ENCODE measurements at places on chromosomes 3 and 15. TPM values are rescaled to one million over a fixed set of nuclear protein-coding genes. Genes with fewer than 3 reads are reported as not detected.

Gene ST8SIA2
- polyA plus RNA-seq = 0.05 TPM

Gene ALPK3
- 0.16 TPM for polyA plus RNA-seq

Gene CEP97
- 1.3 TPM for polyA plus RNA-seq

Gene GOLGA6D
- polyA plus RNA-seq = 0.02 TPM

Gene TRH
- polyA plus RNA-seq = not detected

Gene ARHGAP11A
- polyA plus RNA-seq = 4.8 TPM

Gene CASR
- polyA plus RNA-seq = not detected

DNA sequence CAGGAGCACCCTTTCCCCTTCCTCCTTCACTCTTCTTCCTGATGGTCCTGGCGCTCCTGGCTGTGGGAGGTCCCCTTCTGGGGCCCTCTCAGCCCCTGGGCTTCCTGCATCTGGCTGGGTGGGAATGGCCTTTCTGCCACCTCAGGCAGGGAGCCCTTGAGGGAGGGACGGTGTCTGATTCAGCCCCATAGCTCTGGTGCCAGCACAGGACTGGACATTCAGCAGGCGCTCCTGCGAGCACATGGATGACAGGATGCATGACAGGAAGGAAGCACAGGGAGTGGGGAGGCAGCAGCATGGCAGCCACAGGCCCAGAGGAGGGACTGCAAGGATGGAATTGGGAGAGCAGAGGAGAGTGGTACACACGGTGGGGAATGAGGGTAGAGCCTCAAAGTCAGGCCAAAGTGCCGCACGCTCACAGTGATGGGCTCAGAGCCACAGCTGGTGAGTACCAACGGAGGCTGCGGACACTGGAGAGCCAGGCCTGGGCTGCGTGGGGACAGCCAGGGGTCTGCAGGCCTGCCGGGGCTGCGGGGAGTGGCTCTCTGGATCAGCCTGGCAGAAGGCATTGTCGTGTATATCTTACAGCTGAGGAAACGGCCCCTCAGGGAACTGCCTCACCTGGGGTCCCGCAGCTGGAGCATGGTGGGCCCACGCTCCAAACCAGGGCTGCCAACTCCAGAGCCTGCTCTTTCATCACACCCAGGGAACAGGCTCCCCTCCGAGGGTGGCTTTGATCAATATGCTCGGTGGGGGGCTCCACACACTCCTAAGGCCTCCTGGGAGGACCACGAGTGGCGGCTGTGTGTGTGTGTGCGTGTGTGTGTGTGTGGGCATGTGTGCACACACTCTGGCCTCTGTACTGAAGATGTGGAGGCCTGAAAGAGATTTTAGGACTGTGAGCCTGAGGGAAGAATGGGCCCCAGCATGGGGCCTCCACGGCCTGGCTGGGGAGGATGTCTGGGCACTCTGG lies 51.4 kb upstream of the CTSH start:
- DNase-seq = peak; percentile 56
- H3K4me3 ChIP-seq = no peak overlapping the region
- no peaks in the 10 kb centered on the region for H3K27me3 ChIP-seq
- no peak overlapping the region for H3K27ac ChIP-seq
- H3K4me1 ChIP-seq = peaks cover 24% of the 10 kb centered on the region

DNA sequence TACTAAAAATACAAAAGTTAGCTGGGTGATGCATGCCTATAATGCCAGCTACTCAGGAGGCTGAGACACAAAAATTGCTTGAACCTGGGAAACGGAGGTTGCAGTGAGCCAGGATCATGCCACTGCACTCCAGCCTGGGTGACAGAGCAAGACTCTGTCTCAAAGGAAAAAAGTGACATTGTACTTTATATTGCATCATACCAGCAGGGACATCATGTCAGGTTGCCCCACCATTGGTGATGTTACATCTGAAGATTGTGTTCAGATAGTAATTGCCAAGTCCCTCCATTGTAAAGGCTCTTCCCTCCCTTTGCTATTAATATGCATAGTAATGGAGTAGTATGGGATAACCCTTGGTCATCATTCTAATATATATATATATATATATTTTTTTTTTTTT lies 44.8 kb downstream of the FOXL2 start:
- H3K4me3 ChIP-seq = no peak overlapping the region
- H3K36me3 ChIP-seq = no peaks in the 10 kb centered on the region
- no peak overlapping the region for H3K27ac ChIP-seq
- H3K27me3 ChIP-seq = no peaks in the 10 kb centered on the region

DNA sequence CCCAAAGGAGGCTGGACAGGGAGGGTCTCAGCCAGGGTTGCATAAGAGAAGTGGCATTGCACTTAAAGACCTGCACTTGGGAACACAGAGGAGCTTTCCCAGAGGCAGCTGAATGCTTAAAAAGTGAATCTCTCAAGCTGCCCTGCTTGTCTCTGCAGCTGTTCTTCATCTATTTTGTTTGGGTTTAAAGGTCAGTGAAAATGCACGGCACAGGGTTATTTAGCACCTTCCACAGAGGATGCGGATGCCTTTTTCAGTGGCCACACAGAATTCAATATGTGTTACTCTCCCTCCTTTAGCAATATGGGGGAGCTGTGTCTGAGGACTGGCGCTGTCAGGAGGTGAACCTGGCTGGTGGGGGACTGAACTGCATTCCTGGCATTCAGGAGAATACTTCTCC lies 22.7 kb upstream of the CTNNB1 start:
- H3K4me1 ChIP-seq = no peaks in the 10 kb centered on the region
- H3K4me3 ChIP-seq = no peak overlapping the region
- H3K27me3 ChIP-seq = no peaks in the 10 kb centered on the region
- no peak overlapping the region for H3K27ac ChIP-seq

DNA sequence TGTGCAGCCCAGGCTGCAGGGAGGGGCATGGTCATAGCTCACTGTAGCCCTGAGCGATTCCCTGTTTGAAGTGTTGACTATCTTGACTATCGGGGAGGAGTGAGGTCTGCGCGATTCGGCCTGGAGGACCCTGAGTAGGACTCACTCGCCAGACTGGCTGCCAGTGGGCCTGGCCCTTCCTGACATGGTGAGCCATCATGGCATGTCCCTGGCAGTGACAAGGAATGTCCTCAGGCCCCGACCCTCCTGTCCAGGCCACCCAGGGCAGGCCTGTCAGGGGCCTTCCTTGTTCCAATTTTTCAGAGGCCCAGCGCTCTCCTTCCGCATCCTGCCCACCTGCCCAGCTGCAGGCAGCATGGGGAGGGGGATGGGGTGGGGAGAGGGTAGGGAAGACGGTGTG lies 5.2 kb upstream of the OCA2 start:
- H3K27ac ChIP-seq = no peak overlapping the region
- no peak for DNase-seq
- peaks cover 13% of the 10 kb centered on the region for H3K27me3 ChIP-seq
- no peak overlapping the region for H3K4me3 ChIP-seq
- H3K4me1 ChIP-seq = no peaks in the 10 kb centered on the region
- H3K36me3 ChIP-seq = no peaks in the 10 kb centered on the region

DNA sequence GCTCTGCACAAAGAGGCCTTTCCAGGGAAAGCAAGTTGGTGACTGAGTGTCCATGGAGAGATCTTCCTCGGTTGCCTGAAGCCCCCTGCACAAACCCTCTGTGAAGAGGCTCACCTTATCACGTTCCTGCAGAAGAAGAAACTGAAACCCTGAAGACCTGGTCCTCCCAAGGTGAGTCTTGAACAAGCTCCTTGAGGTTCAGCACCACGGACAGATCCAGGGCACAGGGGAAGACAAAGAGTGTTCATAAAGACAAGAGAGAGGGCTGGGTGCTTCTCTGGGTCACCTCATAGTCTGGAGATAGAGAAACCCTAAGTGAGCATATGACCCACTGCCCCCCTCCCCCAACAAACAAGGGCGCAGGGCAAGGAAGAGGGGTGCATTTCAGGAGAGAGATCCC lies 21.7 kb upstream of the TBC1D21 start:
- H3K36me3 ChIP-seq = no peaks in the 10 kb centered on the region
- DNase-seq = no peak
- H3K4me1 ChIP-seq = no peaks in the 10 kb centered on the region
- peaks cover 22% of the 10 kb centered on the region for H3K27me3 ChIP-seq

GRCh38 chr3:116388867-116389385 lies 56.4 kb downstream of the LSAMP start:
- no peaks in the 10 kb centered on the region for H3K27me3 ChIP-seq
- no peak overlapping the region for H3K27ac ChIP-seq
- no peaks in the 10 kb centered on the region for H3K36me3 ChIP-seq
- DNase-seq = no peak
- no peak overlapping the region for H3K4me3 ChIP-seq

DNA sequence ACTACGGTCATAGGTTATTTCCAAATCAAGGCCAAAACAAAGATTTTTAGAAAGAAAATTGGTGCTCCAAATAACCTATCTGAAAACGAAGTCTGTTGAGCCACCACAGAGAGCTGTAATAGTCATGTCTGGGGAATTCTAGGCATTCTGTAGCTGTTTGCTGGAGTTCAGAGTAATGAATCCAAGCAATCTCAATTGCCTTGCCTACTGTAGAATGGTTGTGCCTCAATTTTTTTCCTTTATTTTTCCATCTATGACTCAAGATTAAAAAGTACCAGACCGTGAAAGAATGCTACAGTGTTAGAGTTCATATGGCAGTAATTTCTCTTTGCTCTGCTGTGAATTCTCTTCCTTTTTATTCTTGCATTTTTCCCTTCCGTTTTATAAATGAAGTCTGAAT lies 1007.2 kb upstream of the ALCAM start:
- H3K36me3 ChIP-seq = no peaks in the 10 kb centered on the region
- no peak for DNase-seq
- H3K27me3 ChIP-seq = no peaks in the 10 kb centered on the region
- peak overlapping the region; percentile 78 for H3K27ac ChIP-seq
- H3K4me3 ChIP-seq = peak overlapping the region; percentile 21
- H3K4me1 ChIP-seq = no peaks in the 10 kb centered on the region

DNA sequence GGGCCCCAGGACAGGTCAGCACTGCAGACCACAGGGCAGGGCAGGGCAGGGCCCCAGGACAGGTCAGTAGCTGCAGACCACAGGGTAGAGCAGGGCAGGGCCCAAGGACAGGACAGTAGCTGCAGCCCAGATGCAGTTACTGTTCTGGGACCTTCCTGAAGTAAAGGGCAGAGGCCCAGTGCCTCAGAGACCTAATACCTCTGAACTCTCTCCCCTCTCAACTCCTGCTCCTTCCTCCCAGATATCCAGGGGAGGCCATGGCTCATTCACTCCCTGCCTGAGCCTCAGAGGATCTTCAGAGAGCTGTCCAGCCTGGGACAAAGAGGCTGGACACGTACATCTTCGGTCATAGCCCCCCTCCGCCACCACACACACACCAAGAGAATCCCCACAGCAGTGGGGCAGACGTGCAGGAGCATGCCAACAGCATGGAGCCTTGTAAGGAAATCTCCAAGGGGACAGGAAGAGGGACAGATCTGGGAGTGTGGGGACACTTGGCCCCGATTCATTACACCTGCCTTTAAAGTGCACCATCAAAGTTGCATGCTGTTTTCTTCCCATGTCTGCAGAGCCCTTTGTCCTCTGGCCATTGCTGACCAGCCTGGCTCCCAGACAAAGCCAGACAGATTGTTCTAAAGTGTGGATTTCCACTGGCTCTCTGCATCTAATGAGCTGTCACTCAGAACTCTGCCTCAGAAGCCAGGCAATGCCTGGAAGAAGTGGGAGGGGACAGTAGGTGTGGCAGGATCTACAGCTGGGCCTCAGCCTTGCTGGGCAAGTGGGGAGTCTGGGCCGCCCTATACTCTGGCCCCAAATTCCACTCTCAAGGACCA lies 24.2 kb upstream of the BUB1B start:
- no peak for DNase-seq
- H3K36me3 ChIP-seq = no peaks in the 10 kb centered on the region
- no peaks in the 10 kb centered on the region for H3K27me3 ChIP-seq
- H3K4me1 ChIP-seq = no peaks in the 10 kb centered on the region
- no peak overlapping the region for H3K27ac ChIP-seq

DNA sequence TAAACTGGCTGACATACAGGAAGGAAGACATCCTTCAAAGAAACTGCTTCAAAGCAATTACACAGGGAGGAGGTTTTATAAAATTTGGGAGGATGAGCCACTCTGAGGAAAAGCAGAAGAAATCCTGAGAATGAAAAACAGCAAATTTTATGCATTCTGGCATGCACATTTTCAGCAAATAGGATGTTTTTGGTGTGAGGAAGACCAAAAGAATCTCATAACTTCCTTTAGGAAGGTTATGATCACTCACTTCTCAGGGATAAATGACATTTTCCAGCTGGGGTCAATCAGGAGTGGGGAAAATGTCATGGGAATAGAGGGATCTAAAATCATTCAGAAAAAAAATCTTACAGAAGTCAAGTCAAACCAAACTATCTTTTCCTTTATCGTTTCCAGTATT lies 371.7 kb upstream of the CNTN6 start:
- H3K4me1 ChIP-seq = no peaks in the 10 kb centered on the region
- no peak overlapping the region for H3K27ac ChIP-seq
- no peaks in the 10 kb centered on the region for H3K27me3 ChIP-seq
- DNase-seq = no peak
- no peaks in the 10 kb centered on the region for H3K36me3 ChIP-seq
- no peak overlapping the region for H3K4me3 ChIP-seq

DNA sequence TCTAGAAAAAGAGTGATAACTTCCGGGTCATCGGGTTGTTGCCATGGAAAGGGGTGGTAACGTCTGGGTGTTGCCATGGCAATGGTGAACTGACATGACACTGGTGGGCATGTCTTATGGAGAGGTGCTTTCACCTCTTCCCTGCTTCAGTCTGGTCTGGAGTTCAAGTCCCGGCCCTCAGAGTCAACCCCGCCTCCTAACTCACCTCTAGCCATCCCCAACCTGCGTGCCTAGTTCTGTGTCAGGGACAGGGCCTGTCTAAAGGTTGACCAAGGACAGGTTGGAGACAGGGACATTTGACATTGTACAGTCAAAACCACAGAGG lies 96.0 kb downstream of the LSM3 start:
- no peak overlapping the region for H3K27ac ChIP-seq
- H3K36me3 ChIP-seq = no peaks in the 10 kb centered on the region
- H3K4me3 ChIP-seq = no peak overlapping the region
- H3K4me1 ChIP-seq = peaks cover 12% of the 10 kb centered on the region
- no peak for DNase-seq

- H3K27ac ChIP-seq = no peak overlapping the region
- H3K27me3 ChIP-seq = no peaks in the 10 kb centered on the region
- no peaks in the 10 kb centered on the region for H3K4me1 ChIP-seq
- H3K36me3 ChIP-seq = no peaks in the 10 kb centered on the region
Measured at GRCh38 chr3:150521463-150521862, 24.8 kb downstream of the SERP1 start.

DNA sequence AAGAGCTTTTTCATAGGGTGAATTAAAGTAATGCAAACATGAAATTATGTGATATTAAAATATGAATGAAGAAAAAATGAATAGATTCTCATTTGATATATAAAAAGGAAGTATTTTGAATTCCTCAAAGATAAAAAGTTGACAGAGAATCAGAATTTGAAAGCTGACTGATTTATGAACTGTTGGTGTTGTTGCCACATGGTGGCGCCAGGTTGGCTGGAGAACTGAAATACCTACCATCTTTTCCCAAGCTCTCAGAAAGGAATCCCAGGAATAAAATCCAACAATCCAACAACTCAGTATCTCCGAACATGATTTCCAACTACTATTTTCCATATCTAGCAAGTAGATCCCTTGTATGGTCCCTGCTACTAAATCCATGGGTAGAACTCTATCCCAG lies 3.1 kb downstream of the MYRIP start:
- H3K36me3 ChIP-seq = no peaks in the 10 kb centered on the region
- H3K27ac ChIP-seq = no peak overlapping the region
- H3K4me1 ChIP-seq = no peaks in the 10 kb centered on the region
- no peak overlapping the region for H3K4me3 ChIP-seq
- H3K27me3 ChIP-seq = peaks cover 16% of the 10 kb centered on the region

- no peaks in the 10 kb centered on the region for H3K36me3 ChIP-seq
- H3K27ac ChIP-seq = no peak overlapping the region
- H3K4me3 ChIP-seq = no peak overlapping the region
- H3K27me3 ChIP-seq = no peaks in the 10 kb centered on the region
- peaks cover 4% of the 10 kb centered on the region for H3K4me1 ChIP-seq
Measured at GRCh38 chr15:54014067-54014655, 35.9 kb downstream of the UNC13C start.
